K562 (cell line): ENCODE measurements at places on chromosomes 2 and 18.

DNA sequence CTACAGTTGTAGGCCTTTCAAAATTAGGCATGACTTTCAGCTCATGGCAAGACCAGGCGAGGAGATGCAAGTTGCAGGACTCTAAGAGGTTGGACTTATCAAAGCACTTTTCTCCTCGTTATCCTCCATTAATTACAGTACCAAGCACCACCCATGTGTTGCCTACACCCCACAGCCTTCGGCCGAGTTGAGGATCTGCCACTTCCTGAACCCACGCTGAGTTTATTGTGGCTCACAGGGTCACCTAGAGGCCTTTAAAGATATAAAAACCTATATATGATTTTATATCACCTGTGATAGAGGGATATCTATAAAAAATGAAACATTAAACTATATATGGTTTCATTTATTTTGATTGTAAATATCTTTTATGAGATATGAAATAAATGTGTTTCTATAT is 2.6 kb downstream of the UGT1A10 start:
- DNase-seq = no peak

DNA sequence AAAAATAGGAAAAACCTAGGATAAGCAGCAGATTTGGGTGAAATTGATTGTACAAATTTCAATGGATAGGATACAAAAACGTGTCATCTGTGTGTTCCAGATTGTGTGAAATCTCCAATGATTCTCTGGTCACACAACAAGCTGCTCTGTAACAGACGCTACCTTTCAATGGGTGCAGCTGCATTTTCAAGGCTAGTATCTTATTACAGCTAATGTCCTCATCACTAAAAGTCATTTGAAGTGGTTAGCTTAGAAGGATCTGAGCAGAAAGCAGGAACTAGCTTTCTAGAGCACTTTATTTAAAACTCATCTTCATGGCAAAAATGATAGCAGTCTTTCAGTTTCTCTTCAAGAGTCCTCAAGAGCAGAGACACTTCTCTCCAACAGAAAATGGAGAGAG is 364.6 kb downstream of the LRP1B start:
- DNase-seq = no peak

- DNase-seq = no peak
These were observed 1130.1 kb upstream of the CELF4 start for GRCh38 chr18:38695559-38696280.

GRCh38 chr2:46381263-46381849 is 84.1 kb downstream of the EPAS1 start:
- DNase-seq = no peak

- DNase-seq = no peak
These were observed 10.7 kb upstream of the TWSG1 start for GRCh38 chr18:9323750-9324445.

DNA sequence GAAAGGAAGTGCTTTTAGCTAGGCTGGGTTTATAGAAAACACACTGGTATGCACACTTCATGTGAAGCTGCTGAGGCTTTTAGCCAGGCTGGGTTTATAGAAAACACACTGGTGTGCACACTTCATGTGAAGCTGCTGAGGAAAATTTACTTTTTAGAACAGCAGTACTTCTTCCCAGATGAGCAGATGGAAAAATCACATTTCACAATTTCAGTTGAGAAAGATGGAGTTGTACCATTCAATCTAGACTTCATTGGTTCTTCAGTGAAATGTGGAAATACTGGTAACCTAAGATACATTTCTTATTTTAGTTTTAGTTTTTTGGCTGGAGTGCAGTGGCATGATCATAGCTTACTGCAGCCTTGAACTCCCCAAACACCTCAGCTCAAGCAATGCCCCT is 11.1 kb downstream of the SNTG2 start:
- DNase-seq = no peak

DNA sequence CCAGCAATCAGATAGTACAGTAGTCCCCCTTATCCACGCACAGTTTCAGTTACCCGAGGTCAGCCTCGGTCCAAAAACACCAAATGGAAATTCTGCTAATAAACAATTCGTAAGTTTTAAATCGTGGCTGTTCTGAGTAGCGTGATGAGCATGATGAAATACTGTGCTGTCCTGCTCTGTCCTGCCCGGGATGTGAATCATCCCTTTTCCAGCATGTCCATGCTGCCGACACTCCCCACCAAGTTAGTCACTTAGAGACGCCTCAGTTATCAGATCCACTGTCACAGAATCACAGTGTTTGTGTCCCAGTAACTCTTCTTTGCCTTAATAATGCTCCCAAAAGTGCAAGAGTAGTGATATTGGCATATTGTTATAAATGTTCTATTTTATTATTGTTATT is 62.1 kb downstream of the MEX3C start:
- no peak for DNase-seq

GRCh38 chr2:167431949-167432348 is 543.7 kb downstream of the XIRP2 start:
- DNase-seq = no peak

- no peak for DNase-seq
These were observed 336.9 kb downstream of the BCL11A start for GRCh38 chr2:60216452-60216995.

- no peak for DNase-seq
These were observed 57.0 kb downstream of the ZNF407 start for GRCh38 chr18:74654638-74655037.

- no peak for DNase-seq
These were observed 109.1 kb upstream of the CRIM1 start for GRCh38 chr2:36246320-36246990.

GRCh38 chr2:23244617-23245016 is 140.4 kb upstream of the KLHL29 start:
- no peak for DNase-seq

DNA sequence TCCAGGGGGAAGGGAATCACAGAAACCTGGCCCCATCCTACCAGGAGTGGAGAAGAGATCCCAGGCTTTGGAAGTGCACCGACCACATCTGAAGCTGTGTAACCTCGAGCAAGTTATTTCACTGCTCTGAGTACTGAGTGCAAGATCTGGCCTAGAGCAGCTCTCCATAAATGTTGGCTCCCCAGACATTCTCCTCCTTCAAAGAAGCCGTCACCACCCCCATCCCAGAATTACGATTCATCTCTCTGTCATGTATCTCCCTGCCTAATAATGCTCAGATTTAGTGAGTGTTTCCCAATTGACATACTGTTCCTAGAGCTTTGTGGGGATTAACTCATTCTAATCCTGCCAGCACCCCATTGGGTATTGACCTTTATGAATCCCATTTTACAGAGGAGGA is 51.7 kb downstream of the TNS1 start:
- DNase-seq = no peak

GRCh38 chr2:180411661-180412060 is 404.6 kb upstream of the CWC22 start:
- no peak for DNase-seq

DNA sequence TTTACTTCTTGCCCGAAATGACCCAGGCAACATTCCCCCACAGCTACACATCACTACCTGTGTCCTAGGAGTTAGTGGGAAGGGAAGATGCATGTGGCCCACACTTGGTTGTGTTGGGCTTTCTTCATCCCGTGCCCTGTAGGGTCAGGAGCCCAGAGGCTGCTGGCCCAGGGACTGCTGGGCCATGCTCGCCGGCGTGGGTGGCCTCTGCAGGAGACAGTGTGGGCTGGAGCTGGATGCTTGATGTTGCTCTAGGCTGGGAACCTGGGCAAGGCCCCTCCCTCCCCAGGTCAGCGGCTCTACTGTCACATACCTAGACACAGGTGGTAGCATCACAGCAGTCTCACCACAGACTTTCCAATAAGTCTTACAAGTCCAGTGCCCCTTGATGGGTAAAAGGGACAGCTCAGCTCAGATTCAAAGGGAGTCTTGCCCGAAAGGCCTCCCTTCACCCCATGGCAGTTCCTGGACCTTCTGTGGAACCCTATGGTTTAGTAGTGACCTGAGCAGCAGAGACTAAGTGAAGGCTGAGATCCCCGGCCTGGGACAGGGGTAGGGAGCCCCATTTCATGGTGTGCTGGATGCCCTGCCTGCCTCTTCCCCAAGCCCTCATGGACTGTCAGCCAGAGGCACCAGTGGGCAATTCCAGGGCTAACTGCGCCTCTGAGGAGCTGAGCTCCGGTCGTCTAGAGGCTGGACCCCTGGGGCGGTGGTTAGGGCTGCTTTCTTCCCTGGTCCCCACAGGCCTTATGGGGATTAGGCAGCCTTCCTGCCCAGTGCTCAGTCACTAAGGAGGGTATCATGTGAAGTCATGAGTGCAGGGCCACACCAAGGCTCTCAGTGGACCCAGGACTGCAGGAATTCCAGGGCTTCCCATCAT is 45.4 kb upstream of the FAHD2A start:
- no peak for DNase-seq

DNA sequence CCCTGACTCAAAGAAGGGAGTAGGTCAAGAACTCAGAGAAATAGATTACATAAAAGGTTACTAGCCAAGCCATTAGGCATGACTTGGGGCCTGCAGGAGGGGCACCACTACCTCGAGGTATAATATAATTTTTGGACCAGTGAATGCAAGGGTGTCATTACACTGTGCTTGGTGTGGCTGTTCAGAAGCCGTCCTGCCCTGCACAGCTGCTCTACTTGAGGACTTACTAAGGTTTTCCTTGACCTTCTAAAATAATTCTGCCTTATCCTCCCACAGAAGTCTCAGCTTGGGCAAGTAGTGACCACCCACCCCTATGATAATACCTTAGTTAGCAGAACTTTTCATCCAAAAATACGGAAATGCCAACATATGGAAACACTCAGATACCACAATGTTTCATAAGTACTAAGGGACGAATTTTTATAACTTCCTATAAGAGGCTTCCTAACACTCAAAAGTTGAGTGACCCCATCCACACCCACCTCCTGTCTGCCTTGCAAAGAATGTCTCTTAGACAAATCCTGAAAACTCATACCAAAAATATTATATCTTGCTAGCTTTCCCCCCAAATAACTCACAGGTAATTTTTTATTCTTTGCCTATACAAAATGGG is 17.7 kb upstream of the ATG16L1 start:
- no peak for DNase-seq

DNA sequence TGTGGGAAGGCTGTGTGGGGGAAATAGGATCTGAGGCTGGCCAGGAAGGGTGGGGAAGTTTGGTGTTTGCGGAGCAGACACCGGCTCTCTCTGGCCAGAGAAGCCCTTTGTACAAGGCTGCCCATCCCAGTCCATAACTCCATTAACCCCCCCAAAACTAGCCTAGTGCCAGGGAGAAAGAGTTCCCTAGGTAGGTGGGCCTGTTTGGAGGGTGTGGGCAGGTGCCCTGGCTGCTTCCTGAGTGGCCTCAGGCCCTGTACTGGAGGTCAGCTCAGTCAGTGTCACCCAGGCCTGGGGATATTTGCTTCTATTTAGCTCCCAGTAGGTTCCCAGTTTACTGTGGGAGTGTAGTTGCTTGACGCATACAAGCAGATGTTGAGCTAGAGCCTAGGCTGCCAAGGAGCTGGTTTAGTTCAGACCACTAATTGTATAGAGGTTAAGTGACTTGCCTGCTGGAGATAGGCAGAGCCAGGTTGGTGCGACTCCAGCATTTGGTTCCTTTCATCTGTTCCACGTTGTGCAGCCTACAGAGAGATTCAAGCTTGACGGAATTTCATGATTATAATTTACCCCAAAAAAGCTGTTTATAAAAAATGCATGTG is 2.9 kb upstream of the GREB1 start:
- DNase-seq = no peak

- no peak for DNase-seq
These were observed 24.1 kb upstream of the ANXA4 start for GRCh38 chr2:69717861-69718273.

DNA sequence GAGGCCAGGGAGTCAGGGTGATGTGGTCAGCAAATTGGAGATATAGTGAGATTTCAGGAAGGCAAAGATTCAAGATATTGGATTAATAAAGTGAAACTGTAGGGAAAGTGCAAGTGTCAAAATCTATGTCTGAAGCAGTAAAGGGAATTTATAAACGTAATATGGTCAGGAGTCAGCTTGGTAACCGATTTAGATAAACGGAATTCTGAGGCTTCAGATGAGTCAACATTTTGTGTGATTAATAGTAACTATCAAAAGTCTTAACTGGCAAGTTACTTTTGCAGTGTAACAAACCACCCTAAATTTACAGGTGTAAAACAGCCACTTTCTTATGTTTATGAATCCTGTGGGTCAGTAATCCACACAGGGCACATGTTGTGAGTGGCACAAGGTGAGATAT is 10.9 kb downstream of the MTX2 start:
- no peak for DNase-seq

DNA sequence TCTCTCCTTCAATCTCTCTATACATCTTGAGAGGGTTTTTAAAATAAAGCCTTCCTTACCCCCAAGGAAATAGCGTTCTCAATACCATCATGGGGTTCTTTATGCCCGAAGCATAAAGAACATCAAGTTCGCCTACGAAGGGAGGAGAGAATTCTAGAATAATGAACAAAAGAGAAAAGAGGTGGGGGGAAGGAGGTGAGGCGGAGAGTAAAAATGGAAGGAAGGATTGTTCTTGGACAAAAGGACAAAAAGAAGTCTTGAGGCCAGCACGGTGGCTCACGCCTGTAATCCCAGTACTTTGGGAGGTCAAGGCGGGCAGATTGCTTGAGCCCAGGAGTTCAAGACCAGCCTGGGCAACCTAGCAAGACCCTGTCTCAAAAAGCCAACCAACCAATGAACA is 319.8 kb upstream of the NCKAP5 start:
- DNase-seq = no peak

DNA sequence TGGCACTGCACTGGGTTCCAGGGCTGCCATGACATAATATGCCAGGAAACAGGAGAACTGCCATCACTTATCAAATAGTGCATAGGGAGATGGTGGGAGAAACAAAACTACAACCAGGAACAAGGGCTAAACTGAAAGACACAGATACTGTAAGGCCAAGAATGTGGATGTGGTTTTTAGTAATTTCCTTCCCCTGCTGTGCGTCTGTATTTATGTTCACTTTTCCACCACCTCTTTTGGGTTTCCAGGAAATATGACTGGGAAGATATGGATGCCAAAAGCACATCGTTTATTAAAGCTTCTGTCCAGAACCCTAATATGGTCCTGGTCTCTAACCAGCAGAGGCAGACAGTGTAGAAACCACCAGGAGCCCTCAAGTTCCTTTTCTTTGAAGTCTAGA is 759.7 kb upstream of the FANCL start:
- DNase-seq = no peak

- DNase-seq = no peak
These were observed 147.6 kb upstream of the ITGA4 start for GRCh38 chr2:181309586-181309985.

- no peak for DNase-seq
These were observed 13.7 kb downstream of the RND3 start for GRCh38 chr2:150473767-150474166.

DNA sequence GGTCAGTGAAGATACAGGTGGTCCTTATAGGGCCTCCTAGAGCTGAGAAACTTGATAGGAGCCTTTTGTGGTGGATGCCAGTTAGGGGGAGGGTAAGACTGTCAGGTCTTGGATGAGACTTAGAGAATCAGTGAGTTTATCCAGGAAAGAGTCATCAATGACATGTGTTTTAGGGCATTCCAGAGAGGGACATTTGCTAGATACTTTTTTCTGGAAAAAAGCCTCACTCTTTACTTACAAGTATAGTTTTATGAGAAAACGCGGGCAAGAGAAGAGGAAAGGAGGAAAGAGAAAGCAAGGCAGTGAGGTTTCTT is 24.5 kb upstream of the MSGN1 start:
- DNase-seq = no peak
